IMR-90 (cell line): ENCODE measurements at places on chromosomes 11 and 22. TPM values are rescaled to one million over a fixed set of nuclear protein-coding genes. Genes with fewer than 3 reads are reported as not detected.

Gene CCDC179
- not detected in 2 replicates for total RNA-seq

Gene OMP
- total RNA-seq, result not detected in 2 replicates

Gene C11orf65
- total RNA-seq, result 0.18 and 0.56 TPM in 2 replicates

Gene HMOX1
- total RNA-seq, result 16.4 and 23.1 TPM in 2 replicates

Gene MOGAT2
- total RNA-seq, result not detected in 2 replicates

Gene OR51B5
- total RNA-seq, result 0.54 and 0.56 TPM in 2 replicates

Gene CYTH4
- total RNA-seq, result 0.28 and 0.36 TPM in 2 replicates

Gene AMOTL1
- 49.5 and 58.6 TPM in 2 replicates for total RNA-seq

Gene KCNJ1
- not detected in 2 replicates for total RNA-seq

Gene OR8G5
- not detected in 2 replicates for total RNA-seq

Gene COMT
- total RNA-seq, result 175 and 202 TPM in 2 replicates

Gene USP35
- 2.2 and 2.7 TPM in 2 replicates for total RNA-seq

Gene KCTD14
- total RNA-seq, result 0.83 and 0.90 TPM in 2 replicates

Gene RBMXL2
- not detected in 2 replicates for total RNA-seq

Gene SLC22A24
- not detected in 2 replicates for total RNA-seq

Gene LRRC75B
- 1.4 and 1.6 TPM in 2 replicates for total RNA-seq

Gene PRODH
- not detected in 2 replicates for total RNA-seq

Gene SCO2
- total RNA-seq, result 1.3 and 1.7 TPM in 2 replicates

Gene LRRC4C
- under 0.01 TPM in 2 replicates for total RNA-seq

Gene POU2F3
- total RNA-seq, result under 0.01 TPM in 1 of 2 replicates, not detected in the other

Gene MS4A4A
- total RNA-seq, result not detected in 2 replicates

Gene TRIM51
- total RNA-seq, result not detected in 2 replicates

Gene CALCA
- not detected in 2 replicates for total RNA-seq

Gene CNGA4
- total RNA-seq, result under 0.01 TPM in 1 of 2 replicates, not detected in the other

Gene MN1
- 0.28 and 0.36 TPM in 2 replicates for total RNA-seq

Gene KRTAP5-1
- not detected in 2 replicates for total RNA-seq

Gene NAALAD2
- total RNA-seq, result under 0.01 TPM in 1 of 2 replicates, not detected in the other

Gene MRGPRE
- not detected in 2 replicates for total RNA-seq

Gene RCOR2
- total RNA-seq, result 0.56 and 0.90 TPM in 2 replicates
